Stimulated activated CD8-positive, alpha-beta memory T cell treated with anti-CD3 and anti-CD28 coated beads, Interleukin-12 subunit alpha, Interleukin-12 subunit beta, amount 100 ng/mL, for 4 hours (primary cell): ENCODE measurements at places on chromosomes 12 and 14.

GRCh38 chr14:91931478-91932088, 15.9 kb downstream of the FBLN5 start:
- no peak for DNase-seq

GRCh38 chr12:5000204-5000603, 43.5 kb upstream of the KCNA5 start:
- DNase-seq: no peak

GRCh38 chr14:104266631-104267575, 128.5 kb downstream of the KIF26A start:
- no peak for DNase-seq

- DNase-seq: no peak
Measured at GRCh38 chr12:15682826-15683225, 106.4 kb downstream of the EPS8 start.

GRCh38 chr12:47941871-47942613, 21.4 kb upstream of the TMEM106C start:
- no peak for DNase-seq

DNA sequence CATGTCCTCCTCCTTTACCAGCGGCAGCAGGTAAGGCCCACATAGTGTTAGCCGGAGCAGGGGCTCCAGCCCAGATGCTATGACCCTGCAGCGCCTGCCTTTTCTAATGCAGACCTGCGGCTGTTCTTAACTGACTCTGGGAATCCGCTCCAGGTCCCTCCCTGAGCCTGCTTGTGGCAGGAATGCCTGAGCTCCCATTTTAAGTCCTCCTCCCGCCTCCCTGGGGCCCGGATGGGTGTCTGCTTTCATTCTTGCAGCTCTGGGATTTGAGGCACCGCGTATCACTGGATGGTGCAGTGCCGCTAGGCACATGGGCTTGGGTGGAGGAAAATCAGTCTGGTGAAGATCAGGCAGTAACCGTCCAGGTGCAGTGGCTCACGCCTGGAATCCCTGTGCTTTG, 7.6 kb downstream of the TSPAN9 start:
- no peak for DNase-seq

GRCh38 chr12:38904537-38905479, 583 bp downstream of the CPNE8 start:
- no peak for DNase-seq

GRCh38 chr14:106883218-106883692, 1356.9 kb downstream of the TMEM121 start:
- no peak for DNase-seq

DNA sequence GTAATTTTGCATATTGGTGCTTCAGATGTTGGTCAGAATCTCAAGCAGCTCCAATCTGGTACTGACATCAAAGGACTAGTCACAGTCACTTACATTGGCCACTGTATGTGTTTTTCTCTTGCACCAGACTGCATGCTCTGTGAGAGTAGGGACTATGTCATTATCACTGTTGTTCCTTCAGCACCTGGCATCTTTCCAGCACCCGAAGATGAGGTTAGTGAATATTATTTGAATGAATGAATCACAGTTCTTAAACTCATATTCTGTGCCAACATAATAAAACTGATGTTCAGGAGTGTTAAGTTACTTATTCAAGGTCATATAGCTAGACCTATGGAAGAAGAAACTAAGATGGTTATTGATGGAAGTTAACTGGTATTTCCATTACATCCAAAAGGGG, 204.5 kb upstream of the TBX3 start:
- DNase-seq: no peak

- DNase-seq: no peak
Measured at GRCh38 chr12:101854747-101855146, 22.6 kb upstream of the DRAM1 start.

- no peak for DNase-seq
Measured at GRCh38 chr12:66323017-66323416, 20.7 kb downstream of the HELB start.

DNA sequence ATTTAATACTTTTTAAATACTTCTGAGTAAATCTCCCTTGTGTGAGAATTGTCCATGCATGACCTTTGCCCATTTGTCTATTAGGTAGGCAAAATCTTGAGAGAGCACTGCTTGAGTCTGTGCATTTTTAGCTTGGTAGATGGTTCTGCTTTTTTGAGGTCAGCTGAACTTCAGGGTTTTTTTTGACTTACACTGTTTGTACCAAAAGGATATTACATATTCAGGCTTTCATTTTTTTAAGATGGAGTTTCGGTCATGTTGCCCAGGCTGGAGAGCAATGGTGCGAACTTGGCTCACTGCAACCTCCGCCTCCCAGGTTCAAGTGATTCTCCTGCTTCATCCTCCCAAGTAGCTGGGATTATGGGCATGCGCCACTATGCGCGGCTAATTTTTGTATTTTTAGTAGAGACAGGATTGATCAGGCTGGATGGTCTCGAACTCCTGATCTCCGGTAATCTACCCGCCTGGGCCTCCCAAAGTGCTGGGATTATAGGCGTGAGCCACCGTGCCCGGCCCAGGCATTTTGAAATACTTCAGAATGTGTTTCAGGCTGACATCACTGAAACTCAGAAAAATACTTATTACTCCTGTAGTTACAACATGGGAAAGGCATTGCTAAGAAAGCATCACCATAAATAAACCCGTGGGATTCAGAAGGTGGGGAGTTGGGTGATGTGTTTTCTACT, 11.1 kb downstream of the RASSF3 start:
- DNase-seq: no peak

DNA sequence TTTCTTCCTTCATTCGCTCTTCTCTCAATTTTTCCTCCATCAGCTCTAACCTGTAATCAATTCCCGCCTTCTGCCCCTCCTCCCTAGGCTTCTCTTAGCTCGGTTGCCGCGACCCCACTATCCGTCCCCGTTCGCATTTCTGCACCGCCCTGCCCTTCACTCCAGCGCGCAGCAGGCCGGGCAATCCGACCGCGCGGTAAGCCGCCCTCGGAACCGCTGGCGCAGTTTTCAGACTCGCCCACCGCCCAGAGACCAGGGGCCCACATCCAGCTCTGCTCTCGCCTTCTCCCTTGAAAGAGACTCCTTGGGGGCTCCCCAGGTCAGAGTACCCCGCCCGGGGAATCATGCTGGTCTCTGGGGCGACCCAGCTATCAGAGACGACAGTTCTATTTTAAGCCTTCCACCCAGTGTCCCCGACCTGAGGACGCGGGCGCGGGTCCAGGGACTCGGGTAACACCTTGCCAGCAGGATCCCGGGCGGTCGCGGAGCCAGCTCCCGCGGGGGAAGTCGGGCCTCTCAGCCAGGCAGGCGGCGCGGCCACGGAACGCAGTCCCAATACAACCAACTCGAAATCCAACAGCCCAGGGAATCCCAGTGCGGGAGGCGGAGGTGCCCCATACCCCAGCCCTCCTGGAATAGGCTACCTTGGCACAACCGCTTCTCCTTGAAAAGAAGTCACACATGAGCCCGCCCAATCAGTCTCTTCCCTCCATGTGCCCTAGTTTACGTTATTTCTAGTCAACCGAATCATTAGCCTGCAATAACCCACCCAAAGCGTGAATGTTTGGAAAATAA, 5.7 kb upstream of the SLC38A4 start:
- no peak for DNase-seq

- no peak for DNase-seq
Measured at GRCh38 chr12:69238589-69239351, 599 bp upstream of the CPSF6 start.

DNA sequence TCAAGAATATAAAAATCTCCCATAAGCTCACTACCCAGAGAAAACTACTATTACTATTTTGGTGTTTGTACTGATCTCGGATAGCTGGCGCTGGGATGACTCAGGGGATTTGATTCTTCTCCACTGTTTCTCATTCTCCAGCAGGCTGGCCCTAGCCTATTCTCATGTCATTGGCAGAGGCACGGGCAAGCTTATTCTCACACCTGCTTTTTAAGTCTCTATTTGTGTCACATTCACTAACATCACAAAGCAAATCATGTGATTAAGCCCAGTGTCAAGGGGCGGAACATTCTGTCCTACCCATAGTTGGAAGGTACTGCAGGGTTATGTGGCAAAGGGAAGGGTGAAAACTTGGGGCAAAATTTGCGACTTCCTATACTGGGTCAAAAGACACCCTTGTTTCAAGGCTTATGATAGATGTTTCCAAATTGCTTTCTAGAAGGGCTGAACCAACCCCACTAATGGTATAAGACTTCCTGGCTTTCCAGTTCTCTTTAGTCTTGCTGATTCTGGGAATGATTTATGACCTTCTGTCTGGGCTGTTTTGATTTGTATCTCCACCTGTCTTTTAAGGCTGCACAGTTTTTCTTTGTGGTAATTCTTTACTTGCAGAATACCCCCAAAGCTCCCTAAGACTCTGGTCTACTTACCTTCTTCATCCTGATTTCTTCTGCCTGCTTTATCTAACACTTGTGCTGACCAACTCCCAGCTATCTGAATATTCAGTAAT, 406.4 kb downstream of the NRXN3 start:
- DNase-seq: no peak

- DNase-seq: no peak
Measured at GRCh38 chr14:31568671-31569070, 7.5 kb downstream of the NUBPL start.

DNA sequence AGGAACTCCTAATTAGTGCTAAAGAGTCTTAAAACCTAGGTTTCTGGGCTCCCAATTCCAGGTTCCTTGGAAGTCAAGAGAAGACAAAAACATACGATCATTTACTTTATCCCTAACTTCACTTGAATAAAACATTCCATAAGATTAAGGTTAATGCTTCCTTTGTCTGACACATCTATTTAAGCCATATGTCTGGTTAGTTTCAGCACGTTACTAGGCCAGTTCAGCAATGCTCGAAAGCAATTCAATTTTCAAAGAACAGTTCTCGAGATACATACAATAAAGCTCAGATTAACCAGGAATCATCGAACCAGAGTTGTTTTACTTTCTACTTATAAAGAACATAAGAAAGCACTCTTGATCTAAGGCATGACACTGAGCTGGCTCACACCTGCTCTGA, 68.0 kb upstream of the POC1B start:
- DNase-seq: no peak

DNA sequence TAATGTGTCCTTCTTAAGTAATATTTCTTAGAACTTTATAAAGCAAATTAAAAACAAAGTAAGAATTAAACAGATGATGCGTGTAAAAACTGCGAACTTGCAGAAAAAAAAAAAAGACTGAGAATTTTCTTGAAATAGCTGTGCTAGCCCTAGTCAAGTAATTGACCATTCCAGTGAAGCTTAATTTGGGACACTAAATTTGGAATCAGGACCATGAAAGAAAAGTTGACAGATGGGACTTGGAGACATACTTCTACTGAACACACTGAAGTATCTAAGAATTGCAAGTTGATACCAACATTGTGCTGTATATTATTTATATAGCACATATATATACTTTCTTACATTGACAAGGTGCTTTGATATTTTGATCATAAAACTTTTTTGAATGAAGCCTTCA, 386.6 kb downstream of the KCNH5 start:
- DNase-seq: no peak

GRCh38 chr12:5745251-5745888, 199.7 kb downstream of the ANO2 start:
- DNase-seq: no peak

DNA sequence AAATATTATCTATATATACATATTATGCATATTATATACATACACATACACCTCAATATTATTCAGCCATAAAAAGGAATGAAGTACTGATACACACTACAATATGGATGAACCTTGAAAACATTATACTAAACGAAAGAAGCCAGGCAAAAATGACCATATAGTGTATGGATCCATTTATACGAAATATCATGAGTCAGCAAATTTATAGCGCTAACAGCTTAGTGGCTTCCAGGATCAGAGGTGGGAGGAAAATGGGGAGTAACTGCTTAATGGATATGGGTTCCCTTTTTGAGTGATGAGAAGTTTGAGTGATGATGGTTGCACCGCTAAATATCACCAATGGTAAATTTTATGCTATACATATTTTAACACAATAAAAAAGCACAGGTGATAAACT, 32.7 kb downstream of the PTGER2 start:
- no peak for DNase-seq

DNA sequence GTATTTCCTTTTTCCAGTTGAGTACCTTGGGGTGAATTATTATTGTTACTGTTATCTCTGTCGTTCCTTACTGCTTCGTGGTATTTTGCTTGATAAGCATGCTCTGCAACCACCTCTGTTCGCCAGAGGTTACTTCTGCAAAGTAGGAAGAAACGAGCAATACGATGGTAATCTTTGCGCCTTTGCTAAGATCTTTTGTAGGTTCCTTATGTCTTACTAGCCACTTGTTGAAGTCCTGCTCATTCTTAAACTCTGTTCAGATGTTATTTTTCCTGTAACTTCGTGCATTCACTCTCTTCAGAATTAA, 729 bp upstream of the M6PR start:
- no peak for DNase-seq

GRCh38 chr12:11668611-11669010, 19.1 kb downstream of the ETV6 start:
- no peak for DNase-seq

DNA sequence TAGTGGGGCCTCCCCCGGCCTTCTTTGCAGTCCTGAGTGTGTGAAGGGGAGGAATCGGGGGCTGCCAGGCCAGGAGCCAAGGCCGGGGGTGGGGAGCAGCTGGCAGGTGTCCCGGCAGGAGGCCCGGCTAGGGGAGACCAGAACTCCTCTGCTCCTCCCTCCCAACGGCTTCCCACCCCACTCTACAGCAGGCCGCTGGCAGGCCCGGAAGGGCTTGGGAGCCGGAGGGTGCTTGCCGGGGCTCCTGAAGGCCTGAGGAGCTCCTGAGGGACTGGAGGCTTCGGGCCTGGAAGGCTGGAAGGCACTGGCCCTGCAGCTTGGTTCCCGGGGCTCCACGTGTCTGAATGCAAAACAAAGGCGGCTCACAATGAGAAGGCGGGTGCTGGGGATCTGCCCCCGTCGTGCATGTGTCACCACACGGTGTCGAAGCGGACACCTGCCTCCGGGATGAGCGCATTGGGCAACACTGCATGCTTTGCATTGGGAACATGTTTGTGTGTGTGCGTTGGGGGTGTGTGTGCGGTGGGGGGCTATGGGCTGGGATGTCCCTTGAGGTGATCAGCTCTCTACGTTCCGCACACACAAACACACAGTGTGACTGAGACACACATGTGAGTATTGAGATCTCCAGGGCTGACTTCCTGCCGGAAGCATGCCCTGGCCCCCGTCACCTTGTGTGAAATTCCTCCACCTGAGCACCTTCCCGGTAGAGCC, 30.9 kb upstream of the ANKRD9 start:
- DNase-seq: no peak

DNA sequence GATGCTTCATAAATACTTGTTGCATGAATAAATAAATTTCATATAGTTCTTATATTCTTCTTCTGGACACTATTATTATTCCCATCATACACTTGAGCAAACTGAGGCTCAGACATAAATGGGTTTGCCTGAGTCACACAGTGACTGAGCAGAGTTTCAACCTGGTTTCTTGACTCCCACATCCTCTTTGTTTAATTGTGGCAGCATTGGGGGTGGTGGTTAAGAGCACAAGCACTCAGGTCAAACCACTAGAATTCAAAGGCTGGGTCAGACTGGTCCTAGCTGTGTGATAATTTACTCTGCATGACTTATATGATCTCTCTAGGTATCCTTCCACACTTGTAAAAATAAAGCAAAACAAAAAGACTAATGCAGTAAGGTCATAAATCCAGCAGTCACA, 274.9 kb upstream of the SRRM4 start:
- DNase-seq: no peak

GRCh38 chr14:51951656-51952055, 37.7 kb upstream of the RTRAF start:
- no peak for DNase-seq

GRCh38 chr14:73713803-73714655, at the start of gene PNMA1:
PNMA1 (minus strand) TSS chr14:73714384; CDS start chr14:73713639, 745 bp downstream.
- peak; percentile 79 for DNase-seq
